ENCODE measurements at places on chromosomes 13 and 19. TPM values are rescaled to one million over a fixed set of nuclear protein-coding genes. Genes with fewer than 3 reads are reported as not detected.
A peak's percentile ranks its signal among the peaks of the same experiment; 100 is the strongest.

DNA sequence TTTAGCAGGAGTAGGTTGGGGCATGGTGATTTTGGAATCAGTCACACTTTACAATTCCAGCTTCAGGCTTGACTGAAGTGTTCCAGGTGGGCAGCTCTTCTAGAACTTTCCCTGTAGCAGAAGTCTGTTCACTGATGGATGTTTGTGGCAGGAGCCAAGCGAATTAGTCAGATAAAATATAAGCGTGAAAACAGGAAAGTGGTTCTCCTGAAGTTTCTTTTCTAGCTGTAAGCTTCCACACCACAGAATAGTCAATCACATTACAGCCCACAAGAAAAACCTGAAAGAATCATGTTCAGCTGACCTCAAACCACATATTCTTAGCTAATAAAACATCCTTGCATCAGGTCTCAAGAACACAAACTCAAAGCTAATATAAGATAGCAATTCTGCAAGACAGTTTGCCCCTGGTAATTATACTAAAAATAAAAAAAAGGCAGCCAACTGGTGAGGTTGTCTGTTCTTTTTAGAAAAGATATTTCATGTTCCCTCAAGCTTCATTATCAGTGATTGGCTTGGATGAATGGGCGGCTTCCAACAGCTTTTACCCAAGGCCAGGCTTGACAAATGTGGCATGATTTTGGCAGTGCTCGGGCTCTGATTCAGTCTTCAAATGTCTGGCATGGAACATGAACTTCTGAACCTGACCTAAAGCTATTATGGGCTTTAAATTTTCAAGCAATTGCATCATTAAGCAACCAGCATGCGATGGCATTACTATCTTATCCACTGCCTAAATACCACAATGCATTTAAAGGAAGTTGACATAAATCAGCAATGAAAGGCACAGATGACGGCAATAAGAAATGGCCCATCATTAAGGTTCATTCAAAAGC, 136.8 kb downstream of the DCLK1 start:
- H3K27me3 ChIP-seq: no peaks in the 10 kb centered on the region
- H3K27ac ChIP-seq: no peak overlapping the region
- H3K4me1 ChIP-seq: no peaks in the 10 kb centered on the region
- H3K36me3 ChIP-seq: no peaks in the 10 kb centered on the region
- H3K4me3 ChIP-seq: no peak overlapping the region
- DNase-seq: no peak

DNA sequence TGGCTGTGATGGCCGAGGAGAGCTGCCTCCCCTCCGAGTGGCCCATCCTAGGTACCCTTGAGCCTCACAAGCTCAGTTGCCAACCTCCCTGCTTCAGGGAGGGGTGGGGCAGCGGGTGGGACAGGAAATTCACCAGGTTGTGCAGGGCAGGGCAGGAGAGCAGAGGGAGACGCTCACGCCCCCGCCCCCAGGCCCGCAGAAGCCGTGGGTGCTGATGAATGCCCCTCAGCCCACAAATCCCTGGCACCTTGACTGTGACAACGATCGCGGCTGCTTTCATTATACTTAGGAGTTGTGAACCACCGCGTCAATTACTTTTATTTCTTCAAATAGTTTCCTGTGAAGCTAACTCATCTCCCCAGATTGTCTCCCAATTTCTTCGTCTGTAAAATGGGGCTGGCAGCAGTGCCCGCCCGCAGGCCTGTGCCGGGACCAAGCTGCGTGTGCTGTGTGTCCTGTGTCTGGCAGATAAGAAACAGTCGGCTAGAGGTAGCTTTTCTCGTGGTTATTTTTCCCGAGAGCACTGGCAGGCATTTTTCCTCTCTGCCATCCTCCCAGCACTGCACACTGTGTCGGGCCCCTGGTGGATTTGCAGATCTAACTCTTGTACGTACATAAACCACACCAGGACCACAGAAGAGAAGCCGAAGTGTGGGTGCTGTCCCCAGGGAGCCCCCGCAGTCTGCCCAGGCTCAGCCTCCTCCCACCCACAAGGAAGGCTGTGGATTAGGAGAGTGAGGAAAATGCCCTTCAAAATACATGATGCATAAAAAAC, 7.9 kb upstream of the RASA3 start:
- H3K36me3 ChIP-seq: peaks cover 5% of the 10 kb centered on the region
- peaks cover 17% of the 10 kb centered on the region for H3K4me1 ChIP-seq
- no peak overlapping the region for H3K27ac ChIP-seq
- peak; percentile 40 for DNase-seq
- H3K27me3 ChIP-seq: peaks cover 5% of the 10 kb centered on the region
- no peak overlapping the region for H3K4me3 ChIP-seq

DNA sequence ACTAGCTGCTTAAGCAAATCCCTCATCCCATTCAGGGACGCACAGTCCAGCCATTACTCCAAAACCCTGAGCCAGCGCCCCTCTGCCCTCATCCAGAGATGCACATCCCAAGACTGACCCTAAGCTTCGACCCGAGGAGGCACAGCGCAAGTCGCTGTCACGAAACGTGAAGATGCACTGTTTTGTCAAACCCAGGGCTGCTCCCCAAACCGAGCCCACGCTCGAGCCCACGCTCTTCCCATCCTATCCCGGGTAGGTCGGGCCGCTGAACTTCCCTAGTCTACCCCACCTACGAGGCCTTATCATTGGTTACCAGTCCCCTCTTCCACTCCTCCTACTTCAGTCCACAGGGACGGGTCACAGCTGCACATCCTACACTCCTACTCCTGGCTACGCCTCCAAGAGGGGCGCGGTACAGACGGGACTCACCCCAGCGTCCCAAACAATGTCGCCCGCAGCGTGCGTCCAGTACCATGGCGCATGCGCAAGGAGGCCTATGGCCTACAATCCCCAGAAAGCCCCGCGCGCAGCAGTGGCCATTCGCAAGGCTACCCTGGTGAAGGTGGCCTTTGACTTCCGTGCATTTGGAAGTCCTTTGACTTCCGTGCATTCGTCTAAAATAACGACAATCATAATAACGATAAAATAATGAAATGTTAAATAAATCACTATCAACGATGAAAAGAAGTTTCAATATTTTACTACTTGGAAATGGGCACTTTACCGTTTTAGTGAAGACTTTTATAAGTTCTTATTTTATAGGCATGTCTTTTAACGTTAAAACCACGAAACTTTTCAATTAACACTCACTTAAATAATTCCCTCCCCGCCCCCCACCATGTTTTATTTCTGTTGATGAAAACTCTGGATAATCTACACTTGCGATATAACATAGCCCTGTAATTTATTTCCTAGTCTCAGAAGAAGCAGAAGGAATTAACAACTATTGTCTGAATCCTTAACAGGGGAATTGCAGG, at the start of gene ZNF285:
Gene ZNF285, minus strand, starts transcription at position 470 of the 977 bp plus-strand sequence. CDS start 4,395 bp downstream, outside the sequence.
- H3K27me3 ChIP-seq: no peaks in the 10 kb centered on the region
- peak; percentile 87 for DNase-seq
- peak within 1 kb of the TSS; percentile 58 for H3K27ac ChIP-seq
- peak within 1 kb of the TSS; percentile 84 for H3K4me3 ChIP-seq
- peaks cover 9% of the 10 kb centered on the region for H3K4me1 ChIP-seq
- peaks cover 18% of the 10 kb centered on the region for H3K36me3 ChIP-seq

DNA sequence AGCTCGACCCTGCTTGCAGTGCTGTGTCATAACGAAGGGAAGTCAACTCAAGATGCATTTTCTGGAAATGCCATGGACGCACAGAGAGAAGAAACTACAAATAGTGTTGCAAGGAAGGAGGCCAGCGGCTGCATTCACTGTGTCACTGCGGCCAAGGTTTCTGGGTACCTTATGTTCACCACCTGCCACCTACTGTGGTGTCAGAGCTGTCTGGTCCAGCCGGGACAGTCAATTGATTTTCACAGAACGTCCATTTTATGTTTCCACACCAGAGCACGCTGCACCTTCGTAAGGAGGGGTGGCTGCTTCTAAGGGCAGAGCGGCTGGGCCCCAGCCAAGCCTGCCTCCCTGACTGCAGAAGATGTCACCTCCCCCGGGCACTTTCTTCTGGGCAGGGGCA, 17.7 kb downstream of the TSHZ3 start:
- DNase-seq: no peak
- H3K27me3 ChIP-seq: peaks cover 5% of the 10 kb centered on the region
- no peak overlapping the region for H3K27ac ChIP-seq
- H3K36me3 ChIP-seq: no peaks in the 10 kb centered on the region
- peaks cover 2% of the 10 kb centered on the region for H3K4me1 ChIP-seq
- no peak overlapping the region for H3K4me3 ChIP-seq

DNA sequence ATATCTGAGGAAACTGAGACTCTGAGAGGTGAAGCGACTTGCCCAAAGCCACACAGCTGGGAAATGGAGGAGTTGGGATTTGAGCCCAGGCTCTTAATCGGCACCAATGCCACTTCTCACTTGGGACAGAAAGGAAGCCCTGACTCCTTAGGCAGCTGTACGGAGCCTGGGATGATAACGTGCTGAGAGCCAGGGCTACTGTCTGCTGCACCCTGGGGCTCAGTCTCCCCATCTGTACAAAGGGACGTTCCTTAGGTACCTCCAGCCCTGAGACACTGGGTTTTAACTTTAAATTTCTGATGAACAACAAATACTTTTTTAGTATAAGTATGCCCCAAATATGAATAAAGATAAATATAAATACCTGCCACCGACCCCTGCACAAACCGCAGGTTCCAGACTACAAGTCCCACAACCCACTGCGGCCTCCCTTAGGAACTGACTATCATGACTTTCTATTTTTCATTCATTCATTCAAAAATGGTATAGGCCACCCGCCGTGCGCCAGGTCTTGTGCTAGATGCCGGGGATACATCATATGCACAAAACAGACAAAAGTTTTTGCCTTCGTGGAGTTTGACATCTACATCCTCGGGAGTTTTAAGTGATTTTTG, 776 bp upstream of the NCLN start:
- H3K27me3 ChIP-seq: no peaks in the 10 kb centered on the region
- DNase-seq: peak; percentile 80
- peaks cover 61% of the 10 kb centered on the region for H3K4me1 ChIP-seq
- peak overlapping the region; percentile 86 for H3K27ac ChIP-seq
- H3K4me3 ChIP-seq: peak overlapping the region; percentile 79

DNA sequence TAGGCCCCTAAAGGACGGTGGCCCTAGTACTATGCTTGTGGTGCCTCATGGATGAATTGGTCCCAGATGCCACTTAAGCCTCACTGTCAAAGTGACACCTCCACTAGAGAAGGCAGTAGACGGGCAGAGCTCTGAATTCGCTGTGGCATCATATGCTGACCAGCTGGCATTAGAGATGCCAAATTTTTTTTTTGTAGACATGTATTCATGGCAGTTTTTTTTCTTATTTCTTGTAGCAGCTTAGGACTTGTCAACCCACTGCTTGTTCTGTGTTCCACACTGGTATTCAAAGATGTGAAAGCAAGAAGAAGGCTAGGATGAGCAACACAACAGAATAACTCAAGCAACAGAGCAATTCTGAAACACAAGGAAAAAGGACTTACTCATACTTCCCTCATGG, 212.5 kb downstream of the DLEU7 start:
- no peak for DNase-seq
- no peak overlapping the region for H3K4me3 ChIP-seq
- no peak overlapping the region for H3K27ac ChIP-seq

DNA sequence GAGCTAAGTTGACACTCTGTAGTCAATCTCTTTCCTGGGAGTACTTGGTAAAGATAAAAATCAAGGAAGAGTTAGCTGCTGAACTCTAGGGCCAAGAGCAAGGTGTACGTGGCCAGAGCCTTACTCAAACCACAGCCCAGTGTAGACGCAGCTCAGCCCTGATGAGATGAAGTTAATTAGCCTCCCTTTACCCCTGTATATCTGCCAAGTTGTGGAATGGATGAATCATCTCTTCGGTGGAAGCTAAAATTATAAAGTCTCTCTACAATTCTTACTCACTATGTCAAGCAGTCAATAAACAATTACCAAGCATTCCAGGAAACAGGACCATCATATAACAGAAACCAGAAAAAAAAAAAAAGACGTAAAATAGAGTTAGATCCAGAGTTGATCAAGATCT, 146.9 kb upstream of the UFM1 start:
- H3K4me3 ChIP-seq: no peak overlapping the region
- no peak overlapping the region for H3K27ac ChIP-seq
- no peaks in the 10 kb centered on the region for H3K4me1 ChIP-seq

DNA sequence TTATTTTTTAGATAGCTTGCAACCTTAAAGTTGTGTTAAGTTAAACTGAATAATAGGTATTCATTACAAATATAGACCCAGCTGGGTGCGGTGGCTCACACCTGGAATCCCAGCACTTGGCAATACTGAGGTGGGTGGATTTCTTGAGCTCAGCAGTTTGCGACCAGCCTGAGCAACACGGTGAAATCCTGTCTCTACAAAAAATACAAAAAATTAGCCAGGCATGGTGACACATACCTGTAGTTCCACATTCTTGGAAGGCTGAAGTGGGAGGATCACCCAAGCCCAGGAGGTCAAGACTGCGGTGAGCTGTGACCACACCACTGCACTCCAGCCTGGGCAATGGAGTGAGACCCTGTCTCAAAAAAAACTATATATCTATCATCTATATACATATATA, 386.5 kb downstream of the PCDH17 start:
- no peak for DNase-seq
- no peak overlapping the region for H3K4me3 ChIP-seq
- no peaks in the 10 kb centered on the region for H3K36me3 ChIP-seq
- H3K4me1 ChIP-seq: no peaks in the 10 kb centered on the region
- H3K27me3 ChIP-seq: no peaks in the 10 kb centered on the region
- H3K27ac ChIP-seq: no peak overlapping the region

ACOD1 gene
- not detected for total RNA-seq

CCL25 gene
- total RNA-seq: 5.2 TPM

UQCRFS1 gene
- 29.6 TPM for total RNA-seq

ZNF20 gene
- total RNA-seq: 3.7 TPM

VSTM1 gene
- total RNA-seq: not detected

CRB3 gene
- total RNA-seq: 0.33 TPM
